Activated T-cell treated with anti-CD3 and anti-CD28 coated beads, Interleukin-2, amount 50 U/mL, for 72 hours (primary cell): ENCODE measurements at places on chromosomes 3 and 15. TPM values are rescaled to one million over a fixed set of nuclear protein-coding genes. Genes with fewer than 3 reads are reported as not detected.
A peak's percentile ranks its signal among the peaks of the same experiment; 100 is the strongest.

GRCh38 chr3:109819734-109820133 is 482.4 kb upstream of the DPPA4 start:
- no peaks in the 10 kb centered on the region for H3K27me3 ChIP-seq
- no peaks in the 10 kb centered on the region for H3K4me1 ChIP-seq
- DNase-seq = no peak

DNA sequence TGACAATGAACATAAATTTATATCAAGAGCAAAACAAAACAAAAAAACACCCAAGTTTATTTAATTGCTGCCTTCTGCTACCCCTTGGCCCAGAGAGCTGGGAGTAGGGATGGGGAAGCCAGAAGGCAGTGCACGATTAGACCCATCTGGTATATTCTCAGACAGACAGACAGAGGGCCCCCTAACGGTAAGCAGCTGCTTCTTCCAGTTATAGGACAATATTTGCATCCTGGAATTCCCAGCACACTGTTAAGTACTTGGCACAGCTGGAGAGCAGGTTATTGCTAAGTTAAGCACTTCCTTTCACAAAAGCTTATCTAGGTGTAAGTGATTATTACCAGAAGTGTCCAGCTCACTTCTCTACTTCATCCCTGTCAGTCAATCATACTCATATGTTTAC is 39.3 kb downstream of the C2CD4B start:
- peaks cover 31% of the 10 kb centered on the region for H3K4me1 ChIP-seq
- H3K36me3 ChIP-seq = no peaks in the 10 kb centered on the region
- H3K27ac ChIP-seq = peak overlapping the region; percentile 11

DNA sequence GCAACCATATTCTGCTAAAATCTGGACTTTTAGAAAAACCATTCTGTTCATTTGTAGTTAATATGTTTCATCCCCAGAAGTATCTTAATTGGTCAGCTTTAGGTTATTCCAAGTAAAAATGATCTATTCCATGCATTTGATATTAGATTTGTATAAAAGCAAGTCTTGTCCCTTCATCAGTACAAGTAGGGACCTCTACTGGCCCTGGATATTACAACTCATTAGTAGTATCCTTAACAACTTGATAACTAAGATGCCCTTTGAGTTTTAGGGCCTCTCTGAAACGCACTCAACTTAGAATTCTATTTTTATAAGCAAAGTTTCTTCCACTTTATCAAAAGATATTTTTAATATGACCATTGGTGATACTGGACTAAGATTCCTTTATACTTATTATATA is 25.3 kb upstream of the SELENOT start:
- no peaks in the 10 kb centered on the region for H3K27me3 ChIP-seq
- H3K4me3 ChIP-seq = no peak overlapping the region
- peaks cover 13% of the 10 kb centered on the region for H3K4me1 ChIP-seq
- DNase-seq = no peak

DNA sequence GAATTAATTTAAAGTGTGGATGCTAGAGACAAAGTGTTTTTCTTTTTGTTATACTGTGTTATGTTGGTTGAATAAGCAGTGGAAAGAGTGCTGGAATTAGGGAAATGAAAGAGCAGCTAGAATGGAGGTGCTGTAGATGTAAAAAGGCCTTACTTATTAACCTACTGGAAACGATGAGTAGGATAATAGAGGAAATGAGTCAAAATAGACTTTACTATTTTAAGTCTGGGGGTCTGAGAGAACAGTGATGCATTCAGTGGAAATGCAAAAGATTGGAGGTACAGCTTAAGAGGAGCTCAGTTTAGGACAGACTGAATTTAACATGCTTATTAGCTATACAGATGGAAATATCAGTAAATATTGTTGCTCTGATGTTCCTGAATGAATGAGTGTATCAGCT is 674.0 kb downstream of the OTOL1 start:
- no peaks in the 10 kb centered on the region for H3K27me3 ChIP-seq
- H3K4me3 ChIP-seq = no peak overlapping the region
- DNase-seq = no peak
- no peaks in the 10 kb centered on the region for H3K36me3 ChIP-seq

GRCh38 chr3:193819117-193820010 is 226.4 kb downstream of the OPA1 start:
- no peaks in the 10 kb centered on the region for H3K4me1 ChIP-seq
- peaks cover 23% of the 10 kb centered on the region for H3K27me3 ChIP-seq
- no peak overlapping the region for H3K27ac ChIP-seq
- no peak overlapping the region for H3K4me3 ChIP-seq

- H3K27me3 ChIP-seq = no peaks in the 10 kb centered on the region
- DNase-seq = no peak
- H3K4me1 ChIP-seq = peaks cover 32% of the 10 kb centered on the region
- no peak overlapping the region for H3K4me3 ChIP-seq
- H3K36me3 ChIP-seq = peaks cover 18% of the 10 kb centered on the region
Observed at GRCh38 chr3:186857743-186858142, 15.2 kb downstream of the ADIPOQ start.

The SERPINI1 gene
- total RNA-seq = 3.7 TPM

The CYP8B1 gene
- total RNA-seq = not detected

The TGM5 gene
- total RNA-seq = not detected
